CD4-positive, alpha-beta T cell (primary cell): ENCODE measurements at places on chromosomes 4 and X. TPM values are rescaled to one million over a fixed set of nuclear protein-coding genes. Genes with fewer than 3 reads are reported as not detected.

- DNase-seq: no peak
Measured at GRCh38 chr4:36187723-36188333, 56.5 kb downstream of the ARAP2 start.

- no peak for DNase-seq
Measured at GRCh38 chr4:109079731-109080130, 222.7 kb downstream of the COL25A1 start.

DNA sequence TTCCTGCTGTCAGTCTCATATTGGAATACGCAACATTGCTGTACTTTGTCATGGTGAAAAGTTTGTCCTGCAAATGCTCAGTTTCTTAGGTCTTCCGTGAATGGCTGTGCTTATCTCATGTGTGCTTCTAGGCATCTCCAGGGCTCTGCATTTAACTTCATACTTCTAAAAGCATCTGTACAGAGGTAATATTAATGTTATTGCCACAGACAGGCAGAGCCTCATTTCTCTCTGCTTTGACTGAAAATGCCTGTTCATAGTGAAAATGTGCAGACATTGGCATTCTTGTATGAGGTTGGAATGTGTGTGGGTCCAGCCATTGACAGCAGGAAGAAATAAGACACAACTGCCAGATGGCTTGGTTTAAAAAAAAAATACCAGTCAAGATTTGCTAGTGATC, 140.1 kb upstream of the TTC29 start:
- DNase-seq: no peak

- DNase-seq: no peak
Measured at GRCh38 chr4:179130122-179130714, 1688.0 kb upstream of the AGA start.

DNA sequence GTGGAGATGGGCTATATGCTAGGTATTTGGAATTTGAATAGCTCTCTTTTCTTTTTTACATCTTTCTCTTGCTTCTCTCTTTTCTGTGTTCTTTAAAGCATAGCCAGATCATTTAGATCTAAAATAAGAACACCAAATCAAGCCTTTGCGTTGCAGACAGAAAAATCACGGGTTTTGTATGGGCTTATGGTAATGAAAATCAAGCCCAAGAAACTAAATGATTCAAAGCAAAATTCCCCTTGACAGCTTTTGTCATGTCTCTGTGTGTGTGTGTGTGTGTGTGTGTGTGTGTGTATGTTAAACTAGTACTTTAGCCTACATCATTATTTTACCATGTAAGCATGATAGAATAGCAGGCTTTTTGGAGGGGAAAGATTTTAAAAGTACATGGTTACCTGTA, 1.8 kb upstream of the RASL11B start:
- no peak for DNase-seq

DNA sequence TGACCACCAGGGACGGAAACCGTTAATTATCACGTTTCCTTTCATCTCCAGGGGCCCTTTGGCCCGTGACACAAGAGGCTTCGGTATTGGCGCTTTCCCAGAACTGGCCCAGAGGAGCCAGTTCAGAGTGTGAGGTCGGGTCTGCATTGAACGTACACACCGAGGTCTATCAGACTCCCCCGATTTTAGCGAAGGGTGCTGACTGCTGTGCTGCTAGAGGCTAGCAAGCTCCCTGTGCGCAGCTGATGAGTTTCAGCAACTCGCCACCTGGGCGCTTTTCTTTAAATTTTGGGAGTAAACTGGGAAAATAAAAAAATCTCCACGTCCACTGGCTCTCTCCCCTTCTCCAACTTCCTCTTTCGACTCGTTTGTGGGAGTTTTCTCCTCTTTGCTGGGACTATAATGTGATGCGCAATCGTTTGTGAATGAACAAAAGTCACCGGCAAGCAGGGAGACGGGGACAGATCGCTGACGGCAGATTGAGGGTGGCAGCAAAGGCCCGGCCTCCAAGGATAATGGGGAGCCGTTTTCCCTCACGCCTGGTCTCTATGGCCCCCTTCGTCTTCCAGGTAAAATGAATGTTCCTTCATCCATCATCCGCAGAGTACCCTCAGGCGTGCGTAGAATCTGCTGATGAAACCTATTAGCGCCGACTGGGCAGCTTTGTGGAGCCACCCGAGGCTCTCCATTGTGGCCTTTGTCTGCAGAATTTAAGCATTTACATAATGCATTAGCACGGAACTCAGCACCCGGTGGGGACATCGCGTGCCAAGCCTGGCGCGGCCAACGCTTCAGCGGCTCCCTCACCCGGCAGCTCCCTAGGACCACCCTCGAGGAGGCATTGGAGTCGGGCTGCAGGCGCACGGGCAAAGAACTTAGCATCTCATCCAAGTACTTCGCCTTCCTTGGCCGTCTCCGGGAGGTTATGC, 1.6 kb upstream of the LRAT start:
- DNase-seq: no peak

DNA sequence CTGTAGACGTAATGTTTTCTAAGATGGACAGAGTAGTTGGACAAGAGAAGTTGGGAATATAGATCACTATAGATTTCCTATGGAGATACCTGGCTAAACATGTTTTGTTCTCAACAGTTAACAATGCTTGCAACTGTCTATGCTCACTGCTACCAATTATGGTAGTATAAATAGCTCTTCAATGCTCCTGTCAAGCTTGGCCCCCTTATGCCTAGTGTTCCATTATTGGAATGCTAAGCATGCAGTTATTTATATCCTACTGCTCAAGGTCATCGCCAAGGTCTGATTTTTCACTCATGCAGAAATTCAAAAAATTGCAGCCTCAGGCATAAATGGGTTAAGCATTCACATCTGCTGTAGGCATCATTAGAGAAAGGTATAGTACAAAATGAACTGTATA, 519.0 kb downstream of the IL15 start:
- no peak for DNase-seq

DNA sequence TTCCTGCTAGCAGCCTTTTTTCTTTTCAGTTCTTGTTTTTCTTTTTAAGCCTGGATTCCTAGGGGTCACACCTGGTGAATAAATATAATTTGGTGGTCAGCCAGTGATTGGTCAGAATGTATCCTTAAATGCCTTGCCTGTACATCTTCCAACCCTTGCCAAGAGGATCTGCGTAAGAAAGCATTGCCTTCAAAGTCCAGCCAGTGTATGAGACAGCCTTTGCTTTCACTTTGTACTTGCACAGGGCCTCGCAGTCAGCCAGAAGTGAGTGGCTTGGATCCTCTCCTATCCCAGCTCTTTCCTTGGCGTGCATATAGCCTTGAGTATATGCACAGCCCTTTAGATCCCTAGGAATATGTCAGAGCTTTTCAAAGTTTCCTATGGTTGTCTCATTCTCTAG, 22.2 kb downstream of the KANTR start:
- DNase-seq: no peak

GRCh38 chr4:87738483-87738882, 60.9 kb upstream of the IBSP start:
- DNase-seq: no peak

DNA sequence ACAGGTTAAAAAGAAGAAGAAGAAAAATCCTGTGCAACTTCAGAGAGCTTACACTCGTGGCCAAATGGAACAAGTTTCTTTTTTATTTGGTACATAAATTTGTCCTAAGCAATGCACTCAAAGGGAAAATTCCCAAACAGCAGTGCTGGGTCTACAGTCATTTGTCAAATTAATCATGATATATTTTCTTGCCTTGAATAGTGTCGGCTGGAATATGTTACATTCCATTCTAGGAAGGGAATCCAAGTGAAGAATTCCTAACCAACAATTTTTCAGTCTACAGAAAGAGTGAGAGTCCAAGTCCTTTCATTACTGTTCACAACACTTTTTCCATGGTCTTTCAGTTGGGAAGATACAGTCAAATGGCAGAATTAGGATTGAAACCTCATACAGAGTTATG, 63.9 kb downstream of the HAND2 start:
- no peak for DNase-seq

DNA sequence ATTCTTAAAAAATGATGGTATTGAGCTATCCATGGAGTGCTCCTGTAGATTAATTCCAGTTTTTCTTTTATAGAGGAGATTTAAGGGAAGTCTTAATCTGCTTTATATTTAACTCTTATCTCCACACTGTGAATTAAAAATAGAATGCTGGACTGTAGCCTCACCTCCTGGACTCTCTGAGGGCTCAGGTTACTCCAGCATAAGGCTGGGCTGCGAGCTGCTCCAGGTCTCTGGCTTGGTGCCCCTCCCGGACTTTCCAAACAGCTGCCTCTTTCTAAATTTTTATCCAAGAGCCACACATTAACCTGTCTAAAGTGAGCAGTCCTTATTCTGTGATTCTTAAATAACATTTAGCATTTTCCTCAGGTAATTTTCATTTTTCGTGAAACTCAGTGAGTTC, 218.7 kb upstream of the JADE1 start:
- no peak for DNase-seq

Gene TRIM60
- total RNA-seq: not detected

Gene NHS
- 0.53 TPM for total RNA-seq

Gene CD99
- 184 TPM for total RNA-seq

Gene MAGED2
- 146 TPM for total RNA-seq

Gene AKAP14
- total RNA-seq: not detected

Gene CLGN
- not detected for total RNA-seq
